ENCODE measurements at places on chromosomes 2 and 18.

- DNase-seq = no peak
These were observed 122.5 kb downstream of the MAIP1 start for GRCh38 chr2:200077838-200078237.

- DNase-seq = no peak
These were observed 186.0 kb downstream of the PLCL1 start for GRCh38 chr2:197990356-197990755.

DNA sequence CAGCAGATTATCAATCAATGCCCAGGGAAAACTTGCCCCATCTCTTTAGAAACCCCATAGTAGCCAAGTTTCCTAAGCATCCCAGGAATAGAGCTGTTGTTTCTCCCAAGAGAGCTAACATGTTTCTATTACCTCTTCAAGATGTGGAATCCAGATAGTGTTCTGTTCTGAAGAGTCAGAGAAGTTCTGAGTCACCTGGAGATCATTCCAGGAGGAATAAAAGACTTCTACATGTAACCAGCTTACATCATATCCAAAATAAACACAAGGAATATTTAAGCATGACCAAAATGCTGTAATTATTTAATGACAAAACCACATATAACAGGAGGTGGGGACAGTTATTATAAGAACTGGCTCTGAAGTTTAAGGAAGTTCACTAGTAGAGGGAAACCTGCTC lies 51.0 kb upstream of the GORASP2 start:
- DNase-seq = no peak

DNA sequence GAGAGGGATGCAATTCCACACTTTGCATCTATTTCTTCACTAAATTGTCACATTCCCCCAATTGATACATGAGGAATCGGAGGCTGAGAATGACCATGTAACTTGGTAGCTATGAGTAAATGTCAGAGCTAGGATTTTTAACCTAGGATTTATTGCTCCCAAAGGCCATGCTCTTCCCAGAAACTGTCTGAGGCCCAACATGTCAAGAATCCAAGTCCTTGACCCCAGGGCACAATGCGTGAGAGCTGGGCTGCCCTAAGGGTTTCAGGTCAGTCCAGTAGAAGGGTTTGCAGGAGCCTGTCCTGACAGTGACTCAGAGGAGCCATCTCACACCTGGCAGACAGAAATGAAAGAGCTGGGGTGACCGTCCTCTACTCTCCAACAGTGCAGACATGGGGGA lies 30.3 kb downstream of the LRRC30 start:
- no peak for DNase-seq

DNA sequence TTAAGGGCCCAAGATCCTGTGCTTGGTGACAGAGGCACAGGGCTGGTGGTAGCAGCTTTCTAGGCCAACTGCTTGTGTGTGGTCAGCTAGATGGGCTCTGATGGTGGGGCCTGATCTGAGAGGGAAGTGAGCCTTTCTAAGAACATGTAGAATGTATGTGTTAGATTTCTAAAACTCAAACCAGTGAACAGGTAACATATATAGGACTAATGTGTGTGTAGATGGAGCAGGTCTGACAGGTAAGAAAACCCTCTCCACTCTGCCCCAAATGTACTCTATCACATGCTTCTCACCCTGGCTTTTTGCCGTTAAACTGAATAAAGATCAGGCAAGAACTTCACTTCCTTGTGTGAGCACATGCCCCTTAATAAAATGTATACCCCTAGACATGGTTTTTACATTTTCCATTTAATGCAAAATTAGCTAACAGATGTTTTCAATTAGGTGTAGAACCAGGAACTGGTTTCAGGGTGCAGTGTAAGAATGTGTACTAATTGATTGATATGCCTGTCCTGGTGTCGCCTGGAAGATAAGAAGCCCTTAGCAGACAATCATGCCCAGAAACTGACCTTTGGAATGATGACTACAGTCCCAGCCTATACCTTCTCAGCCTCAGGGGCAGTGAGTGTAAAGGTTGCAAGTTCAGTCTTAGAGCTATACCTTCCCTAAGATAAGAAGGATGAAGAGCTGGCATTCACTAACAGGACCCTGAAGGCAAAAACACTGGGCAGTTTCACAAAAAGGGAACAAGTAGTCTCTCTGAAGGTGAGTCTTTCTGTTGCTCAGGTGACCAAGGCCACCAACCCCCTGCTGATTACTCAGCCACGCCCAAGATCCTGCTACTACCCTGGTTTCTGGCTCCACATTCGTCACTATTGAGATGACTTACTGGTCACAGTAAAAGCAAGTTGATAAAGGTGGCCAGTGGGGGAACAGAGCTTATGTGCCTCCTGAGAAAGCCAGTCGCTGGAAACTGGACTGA lies 71.2 kb downstream of the SPATS2L start:
- no peak for DNase-seq

DNA sequence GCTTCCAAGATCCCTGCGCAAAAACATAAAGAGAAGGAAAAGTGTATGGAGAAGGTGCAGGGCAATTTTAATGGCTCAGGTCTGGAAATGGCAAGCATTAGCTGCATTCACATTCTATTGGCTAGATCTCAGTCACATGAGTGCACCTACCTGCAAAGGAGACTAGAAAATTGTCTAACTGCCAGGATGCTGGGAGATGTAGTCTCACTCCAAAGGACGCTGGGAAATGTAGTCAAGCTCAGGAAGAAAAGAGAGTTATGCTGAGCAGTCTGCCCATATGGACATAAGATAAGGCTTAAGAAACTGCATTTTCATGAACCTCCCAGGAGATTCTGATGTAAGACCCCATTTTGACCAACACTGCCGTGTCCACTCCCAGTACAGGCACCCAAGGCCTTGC lies 9.5 kb upstream of the KLHL29 start:
- DNase-seq = no peak

- no peak for DNase-seq
These were observed 170.2 kb downstream of the PRKCE start for GRCh38 chr2:45821558-45822271.

DNA sequence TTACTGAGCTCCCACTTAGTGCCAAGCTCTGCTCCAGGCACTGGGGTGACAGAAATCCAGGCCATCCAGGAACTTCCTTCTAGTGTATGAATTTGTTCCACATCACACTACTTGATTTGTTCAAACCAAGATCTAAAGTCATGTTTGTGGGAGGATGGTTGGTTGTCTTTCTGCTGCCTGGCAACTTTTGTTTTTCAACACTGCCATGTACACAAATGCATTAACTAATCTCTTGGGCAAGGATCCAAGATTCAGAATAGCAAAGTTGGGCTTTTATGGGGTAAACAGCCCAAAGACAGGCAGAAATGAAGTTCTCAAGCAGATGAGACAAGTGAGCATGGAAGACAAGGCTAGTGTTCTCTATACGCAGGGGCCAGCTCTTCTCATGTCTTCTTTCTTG lies 53.4 kb upstream of the PROKR1 start:
- no peak for DNase-seq

DNA sequence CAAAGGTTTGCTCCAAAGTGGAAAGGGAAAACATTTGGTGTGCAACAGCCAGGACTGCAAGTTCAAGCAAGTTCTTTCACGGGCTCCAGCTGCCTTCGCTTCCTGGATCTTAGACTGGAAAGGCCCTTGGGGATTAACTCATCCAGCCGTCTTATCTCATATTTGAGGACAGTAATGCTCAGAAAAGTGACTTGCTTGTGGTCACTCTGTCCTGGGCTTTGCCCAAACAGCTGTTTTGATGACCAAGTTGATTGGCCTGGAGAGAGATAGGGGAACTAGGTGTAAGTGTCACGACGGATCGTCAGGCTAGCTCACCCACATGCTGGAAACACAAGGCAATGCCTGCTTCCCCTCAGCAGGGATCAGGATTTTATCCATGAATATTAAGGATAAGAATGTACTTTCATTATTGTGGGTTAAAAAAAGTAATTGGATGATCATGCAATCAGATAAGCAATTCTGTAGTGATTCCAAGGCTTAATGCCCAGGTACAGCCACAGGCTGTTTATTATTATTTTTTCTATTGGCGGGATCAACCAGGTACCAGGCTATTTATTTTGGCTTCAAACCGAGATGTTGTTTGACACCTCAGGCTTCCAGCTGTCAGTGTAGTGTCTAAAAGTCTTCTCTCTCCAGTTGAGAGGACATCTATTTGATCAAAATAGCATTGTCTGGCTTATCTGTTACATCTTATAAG lies 162.5 kb upstream of the EPAS1 start:
- DNase-seq = no peak

- DNase-seq = no peak
These were observed 1588.2 kb downstream of the LRP1B start for GRCh38 chr2:140542627-140543026.

- DNase-seq = no peak
These were observed 163.0 kb upstream of the SPHKAP start for GRCh38 chr2:228344531-228344930.

GRCh38 chr2:107743274-107743673 lies 83.4 kb upstream of the RGPD4 start:
- DNase-seq = no peak

GRCh38 chr2:14540015-14540414 lies 92.5 kb upstream of the LRATD1 start:
- no peak for DNase-seq

GRCh38 chr2:127604986-127605385 lies 41.0 kb upstream of the GPR17 start:
- DNase-seq = no peak

DNA sequence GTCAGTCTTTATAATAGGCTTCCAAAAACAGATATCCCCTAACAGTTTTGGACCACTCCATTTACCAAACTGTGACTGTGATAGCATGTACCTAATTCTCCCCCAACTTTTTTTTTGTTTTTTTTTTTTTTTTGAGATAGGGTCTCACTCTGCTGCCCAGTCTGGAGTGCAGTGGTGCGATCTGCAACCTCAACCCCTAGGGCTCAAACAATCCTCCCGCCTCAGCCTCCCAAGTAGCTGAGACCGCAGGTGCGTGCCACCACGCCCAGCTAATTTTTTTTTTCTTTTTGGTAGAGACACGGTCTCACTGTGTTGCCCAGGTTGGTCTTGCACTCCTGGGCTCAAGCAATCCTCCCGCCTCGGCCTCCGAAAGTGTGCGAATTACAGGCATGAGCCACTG lies 52.9 kb downstream of the REV1 start:
- no peak for DNase-seq

GRCh38 chr18:10289951-10290637 lies 164.3 kb upstream of the APCDD1 start:
- no peak for DNase-seq

DNA sequence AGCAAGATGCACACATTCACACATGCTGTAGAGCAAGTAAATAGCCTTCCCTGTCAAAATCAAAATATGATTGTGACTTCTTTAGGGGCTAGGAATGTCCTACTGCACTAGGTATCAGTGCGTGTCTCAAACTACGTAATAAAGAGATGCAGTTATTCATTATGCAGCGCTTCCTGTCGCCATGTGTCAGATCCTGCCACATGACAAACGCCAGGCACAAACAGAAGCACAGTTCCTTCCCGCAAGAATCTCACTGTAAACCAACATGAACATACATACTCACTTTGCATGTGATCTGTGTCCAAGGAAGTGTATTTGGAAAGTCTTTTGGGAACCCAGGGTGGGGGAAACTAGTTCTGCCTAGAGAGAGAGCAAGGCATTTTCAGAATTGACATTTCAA lies 599.9 kb downstream of the RNF144A start:
- DNase-seq = no peak

DNA sequence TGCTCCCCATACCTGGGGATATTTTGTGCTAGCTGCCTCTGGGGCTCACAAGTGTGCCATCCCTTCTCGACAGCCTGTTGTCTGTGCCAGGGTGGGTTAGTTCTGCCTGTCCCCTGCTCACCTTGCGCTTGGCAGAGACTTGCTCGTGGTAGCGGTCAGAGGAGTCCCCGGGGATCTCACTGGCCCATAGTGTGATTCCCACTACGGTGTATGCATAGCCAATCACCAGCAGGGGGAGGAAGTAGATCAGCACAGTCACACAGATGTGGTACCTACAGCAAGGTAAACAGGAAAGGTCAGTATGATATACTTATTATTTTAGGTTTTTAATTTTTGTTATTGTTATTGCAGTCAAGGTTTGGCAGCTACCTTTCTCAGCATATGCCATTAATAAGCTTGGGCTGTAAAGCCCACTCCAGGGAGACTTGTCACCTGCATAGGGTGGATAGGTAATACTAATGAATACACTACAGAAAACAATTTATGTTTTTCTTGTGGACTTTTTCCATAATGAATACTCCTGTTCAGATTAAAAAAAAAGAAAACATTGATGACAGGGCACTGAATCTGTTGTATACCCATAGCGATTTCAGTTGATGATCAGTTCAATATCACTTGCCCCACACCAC lies 95.2 kb downstream of the POLE4 start:
- peak; percentile 6 for DNase-seq

DNA sequence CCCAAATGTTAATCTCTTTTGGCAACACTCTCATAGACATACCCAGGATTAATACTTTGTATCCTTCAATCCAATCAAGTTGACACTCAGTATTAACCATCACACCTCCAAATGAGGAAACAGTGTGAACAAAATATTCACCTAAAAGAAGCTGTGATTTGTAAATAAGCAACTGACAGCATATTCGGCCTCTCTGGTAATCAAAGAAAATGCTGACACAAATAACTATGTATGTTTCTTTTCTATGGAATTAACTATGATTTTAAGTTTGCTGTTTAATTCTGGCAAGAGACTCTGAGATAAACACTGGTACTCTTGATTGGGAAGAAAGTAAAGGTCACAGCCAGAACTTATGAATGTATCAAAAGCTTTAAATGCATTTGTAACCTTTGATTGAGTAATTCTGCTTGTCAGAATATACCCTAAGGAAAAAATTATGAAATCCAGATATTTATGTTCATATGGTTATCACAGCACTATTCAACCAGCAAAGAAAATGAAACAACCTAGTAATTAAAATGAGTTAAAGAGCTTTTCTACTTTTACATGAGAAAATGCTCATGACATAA lies 3.6 kb upstream of the GYPC start:
- no peak for DNase-seq

DNA sequence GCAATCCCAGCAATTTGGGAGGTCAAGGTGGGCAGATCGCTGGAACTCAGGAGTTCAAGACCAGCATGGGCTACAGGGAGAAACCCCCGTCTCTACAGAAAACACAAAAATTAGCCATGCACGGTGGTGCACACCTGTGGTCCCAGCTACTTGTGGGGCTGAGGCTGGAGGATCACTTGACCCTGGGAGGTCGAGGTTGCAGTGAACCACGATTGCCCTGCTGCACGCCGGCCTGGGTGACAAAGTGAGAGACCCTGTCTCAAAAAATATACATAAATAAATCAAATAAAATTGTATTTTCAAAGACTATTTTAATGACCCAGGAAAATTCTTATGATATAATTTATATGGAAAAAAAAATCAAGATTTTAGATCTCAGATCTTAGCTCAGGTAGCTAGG lies 191.5 kb downstream of the ZFP36L2 start:
- no peak for DNase-seq

- DNase-seq = no peak
These were observed 171.8 kb downstream of the CDH2 start for GRCh38 chr18:28005164-28005563.

- no peak for DNase-seq
These were observed 131.2 kb upstream of the CCDC195 start for GRCh38 chr2:224847381-224847780.

Data from stimulated activated naive CD8-positive, alpha-beta T cell treated with anti-CD3 and anti-CD28 coated beads, Interleukin-15, Interleukin-2, amounts not matched to agents 100 U/mL and 50 U/mL, for 24 hours (primary cell).